ENCODE measurements at places on chromosomes 7 and 10.

DNA sequence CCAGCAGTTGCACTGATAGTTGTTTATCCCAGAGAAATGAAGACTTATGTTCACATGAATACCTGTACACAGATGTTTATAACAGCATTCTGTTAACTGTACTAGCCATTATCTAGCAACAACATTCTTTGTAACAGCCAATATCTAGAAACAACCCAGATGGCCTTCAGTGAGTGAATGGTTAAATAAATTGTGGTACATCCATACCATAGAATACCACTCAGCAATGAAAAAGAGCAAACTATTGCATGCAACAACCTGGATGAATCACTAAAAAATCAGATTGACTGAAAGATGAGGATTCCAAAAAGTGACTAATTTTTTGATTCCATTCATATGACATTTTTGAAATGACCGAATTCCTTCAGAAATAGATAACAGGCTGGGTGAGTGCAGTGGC lies 360.3 kb downstream of the MALRD1 start:
- no peak for DNase-seq

DNA sequence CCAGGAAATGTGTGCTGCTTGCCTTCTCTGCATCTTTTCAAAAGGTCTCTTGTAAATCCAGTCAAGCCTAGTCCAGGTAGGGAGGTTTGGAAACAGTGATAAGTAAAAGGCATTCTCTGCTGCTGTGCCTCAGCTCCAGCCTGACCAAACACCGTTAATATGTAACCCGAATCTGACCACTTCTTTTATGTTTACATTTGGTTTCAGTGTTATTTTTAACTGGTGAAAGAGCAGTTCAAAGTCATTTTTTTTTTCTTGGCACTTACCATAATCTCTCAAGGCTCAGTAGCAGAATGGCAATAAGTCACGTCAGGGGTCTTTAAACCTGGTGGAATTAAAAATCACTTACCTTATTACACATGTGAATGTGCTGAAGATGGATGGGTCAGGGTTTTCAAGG lies 216.8 kb downstream of the PTEN start:
- DNase-seq: no peak

DNA sequence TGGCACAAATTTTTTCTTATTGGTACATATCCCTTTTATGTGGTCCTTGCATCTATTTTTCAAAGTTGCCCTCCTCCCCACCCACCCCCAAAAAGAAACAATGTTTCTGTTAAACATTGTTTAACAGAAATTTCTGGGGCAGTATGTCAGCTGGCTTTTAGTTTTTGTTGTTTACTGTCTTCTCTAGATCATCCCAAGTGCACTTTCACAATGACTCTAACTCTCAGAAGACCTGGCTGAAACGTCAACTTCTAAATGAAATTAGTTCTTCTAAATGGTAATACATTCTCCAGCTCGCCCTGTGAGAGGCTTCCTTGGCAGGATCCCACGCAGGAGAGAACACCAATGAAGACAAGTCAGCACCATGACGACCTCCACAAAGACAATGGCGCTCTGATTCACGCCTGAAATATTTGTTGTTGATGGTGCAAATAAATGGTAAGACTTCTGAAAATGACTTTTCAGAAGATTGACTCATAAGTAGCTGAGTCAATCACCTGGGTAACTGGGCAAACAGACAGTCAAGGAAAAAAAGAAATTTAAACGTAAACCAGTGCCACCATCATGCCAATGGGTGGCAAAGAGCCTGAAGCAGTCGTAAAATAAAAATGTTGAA lies 293.7 kb downstream of the FZD1 start:
- peak; percentile 95 for DNase-seq

- no peak for DNase-seq
Measured at GRCh38 chr10:37549054-37549453, 308.4 kb downstream of the ZNF248 start.

DNA sequence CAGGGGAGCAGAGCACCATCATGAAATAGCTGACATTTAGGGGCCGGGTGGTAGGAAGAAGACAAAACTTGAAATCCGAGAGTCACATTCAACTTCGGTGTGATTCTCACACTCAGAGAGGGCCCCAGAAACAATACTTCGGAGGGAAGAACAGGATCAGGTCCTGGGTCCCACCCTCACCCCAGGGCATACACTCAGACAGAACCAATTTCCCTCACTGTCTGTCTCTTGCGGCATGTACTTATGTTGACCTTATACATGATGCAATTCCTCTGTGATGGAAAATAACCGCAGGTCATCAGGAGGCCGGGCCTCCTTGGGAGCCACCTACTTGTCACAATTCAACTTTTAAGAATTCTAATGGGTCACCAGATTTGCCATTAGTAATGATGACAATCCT lies 26.3 kb upstream of the HMX3 start:
- DNase-seq: no peak

GRCh38 chr10:132470410-132471124 lies 67.0 kb upstream of the INPP5A start:
- no peak for DNase-seq

- DNase-seq: no peak
Measured at GRCh38 chr7:97851683-97852082, 20.5 kb downstream of the ASNS start.

DNA sequence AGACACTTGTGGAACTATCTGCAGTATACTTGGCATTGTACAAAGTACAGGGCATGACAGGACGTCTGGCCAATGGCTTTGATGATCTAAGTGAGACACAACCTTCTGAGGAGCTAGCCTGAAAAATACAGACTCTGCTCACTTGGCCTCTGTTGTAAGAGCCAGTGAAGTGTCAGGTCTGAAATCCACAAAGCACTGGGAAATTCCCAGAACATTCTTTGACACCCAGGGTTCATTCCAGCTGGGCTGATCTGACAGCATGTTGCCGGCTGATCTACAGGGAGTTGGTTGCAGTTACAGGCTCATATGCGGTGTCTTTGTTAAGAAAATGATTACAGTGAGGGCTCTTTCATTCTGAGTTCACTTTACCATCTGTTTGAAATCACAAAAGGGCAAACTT lies 354.6 kb downstream of the PHF14 start:
- DNase-seq: no peak

Measured in dermis microvascular lymphatic vessel endothelial cell (primary cell).